ENCODE measurements at places on chromosomes 2 and 18.
A peak's percentile ranks its signal among the peaks of the same experiment; 100 is the strongest.

DNA sequence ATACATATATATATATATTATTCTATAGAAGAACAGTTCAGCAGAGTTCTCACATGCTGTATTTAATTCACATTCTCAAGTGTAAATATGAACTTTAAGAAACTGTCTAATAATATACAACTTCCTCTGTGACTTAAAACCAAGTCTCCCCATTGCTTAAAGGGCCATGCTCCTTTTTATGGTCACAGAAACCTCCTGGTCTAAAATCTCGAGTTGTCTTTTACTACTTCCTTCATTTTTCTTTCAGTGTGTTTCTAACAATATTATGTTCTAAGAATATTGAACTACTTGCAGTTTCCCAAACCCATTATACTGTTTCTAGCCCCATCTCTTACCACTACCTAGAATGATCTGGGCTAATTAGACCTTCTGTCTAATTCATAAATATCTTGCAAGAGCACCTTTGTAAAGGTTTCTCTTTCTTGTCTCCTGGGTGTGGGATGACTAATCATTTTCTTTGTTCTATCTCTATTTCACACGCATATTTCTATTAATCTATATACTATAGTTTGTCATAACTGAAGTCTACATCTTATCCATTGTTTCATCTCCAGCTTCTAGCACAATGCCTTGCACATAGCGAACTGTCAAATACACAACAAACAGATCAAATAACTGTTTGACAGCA is 48.8 kb downstream of the ERBB4 start:
- DNase-seq = no peak

- no peak for DNase-seq
These were observed 883.2 kb upstream of the PIK3C3 start for GRCh38 chr18:41071826-41072225.

GRCh38 chr2:182904844-182905243 is 38.4 kb upstream of the FRZB start:
- no peak for DNase-seq

- no peak for DNase-seq
These were observed 251.6 kb downstream of the BCL2 start for GRCh38 chr18:63067939-63068338.

GRCh38 chr2:119202610-119203310 is 20.9 kb upstream of the STEAP3 start:
- DNase-seq = no peak

GRCh38 chr2:85547089-85547858 is 8.3 kb downstream of the MAT2A start:
- DNase-seq = no peak

GRCh38 chr2:110126906-110127305 is 11.3 kb upstream of the MALL start:
- DNase-seq = no peak

DNA sequence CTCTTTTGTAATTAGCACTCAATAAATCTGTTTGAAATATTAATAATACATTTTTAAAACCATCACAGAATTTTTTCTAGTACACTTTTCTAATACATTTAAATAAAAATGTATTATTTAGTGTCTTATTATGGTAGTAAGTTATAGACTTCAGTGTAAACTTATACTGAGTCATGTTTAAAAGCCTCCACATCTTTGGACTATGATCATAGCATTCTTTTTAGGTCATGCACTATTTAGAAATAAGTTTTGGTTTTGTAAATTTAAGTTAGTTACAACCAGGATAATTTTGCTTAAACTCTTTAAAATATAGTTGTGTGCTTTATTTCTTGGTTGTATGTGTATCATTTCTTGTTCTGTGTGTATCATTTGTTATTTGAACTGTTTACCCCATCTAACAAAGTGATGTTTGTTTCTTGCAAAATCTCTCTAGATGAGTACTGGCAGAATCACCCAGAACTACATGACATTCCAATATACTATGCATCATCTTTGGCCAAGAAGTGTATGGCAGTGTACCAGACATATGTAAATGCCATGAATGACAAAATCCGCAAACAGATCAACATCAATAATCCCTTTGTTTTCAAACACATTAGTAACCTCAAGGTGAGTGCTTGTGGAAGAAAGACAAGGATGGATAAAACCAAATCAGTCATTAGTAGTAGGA is 16.7 kb downstream of the CPSF3 start:
- DNase-seq = no peak

DNA sequence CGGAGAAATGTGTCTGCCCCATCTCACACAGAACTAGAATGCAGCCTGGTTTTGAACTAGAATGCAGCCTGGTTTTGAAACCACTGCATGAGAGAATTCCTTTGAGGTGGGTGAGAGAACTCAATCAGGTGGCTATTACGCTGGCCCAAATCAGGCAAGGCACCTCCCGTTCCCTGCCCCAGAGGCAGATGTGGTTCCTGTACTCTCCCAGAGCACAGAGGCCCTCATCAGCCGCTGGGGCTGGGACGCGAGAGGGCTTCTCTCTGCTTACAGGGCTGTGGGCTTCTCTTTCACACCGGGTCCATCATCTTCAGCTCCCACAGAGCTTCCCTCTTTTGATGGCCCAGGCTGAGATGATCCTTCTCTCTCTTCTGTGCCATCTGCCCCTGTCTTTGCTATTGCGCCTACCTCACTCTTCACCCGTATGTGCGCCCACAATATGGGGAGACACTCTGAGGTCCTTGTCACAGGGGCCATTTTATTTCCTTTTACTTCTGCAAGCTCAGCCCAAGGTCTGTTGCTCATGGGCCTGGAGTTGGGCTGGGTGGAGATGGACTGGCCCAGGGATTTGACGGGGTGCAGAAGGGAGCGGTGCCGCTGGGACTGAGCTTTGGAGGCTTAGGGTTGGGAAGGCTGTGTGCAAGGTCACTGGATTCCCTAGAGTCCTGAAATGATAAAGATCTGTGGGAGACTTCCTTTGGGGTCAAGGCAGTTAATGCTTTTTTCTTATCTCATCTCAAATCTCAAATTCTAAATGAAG is 84.4 kb upstream of the HS6ST1 start:
- no peak for DNase-seq

DNA sequence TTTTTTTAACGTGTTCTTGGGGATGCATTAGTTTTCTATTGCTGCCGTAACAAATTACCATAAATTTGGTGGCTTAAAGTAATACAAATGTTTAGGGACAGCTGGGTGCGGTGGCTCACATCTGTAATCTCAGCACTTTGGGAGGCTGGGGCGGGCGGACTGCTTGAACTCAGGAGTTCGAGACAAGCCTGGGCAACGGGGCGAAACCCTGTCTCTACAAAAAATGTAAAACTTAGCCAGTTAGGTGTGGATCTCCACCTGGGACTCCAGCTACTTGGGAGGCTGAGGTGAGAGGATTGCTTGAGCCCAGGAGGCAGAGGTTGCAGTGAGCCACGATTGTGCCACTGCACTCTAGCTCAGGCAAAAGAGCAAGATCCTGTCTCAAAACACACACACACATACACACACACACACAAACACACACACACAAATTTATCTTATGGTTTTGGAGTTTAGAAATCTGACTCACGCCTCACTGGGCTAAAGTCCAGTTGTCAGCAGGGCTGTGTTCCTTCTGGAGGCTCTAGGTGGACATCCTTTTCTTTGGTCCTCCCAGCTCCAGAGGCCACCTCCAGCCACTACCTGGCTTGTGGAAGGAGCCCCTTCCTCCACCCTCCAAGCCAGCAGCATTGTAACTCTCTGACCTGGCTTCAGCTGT is 76.1 kb downstream of the SEPTIN10 start:
- DNase-seq = no peak

- peak; percentile 83 for DNase-seq
These were observed 2.4 kb upstream of the HOXD12 start for GRCh38 chr2:176096986-176097819.

DNA sequence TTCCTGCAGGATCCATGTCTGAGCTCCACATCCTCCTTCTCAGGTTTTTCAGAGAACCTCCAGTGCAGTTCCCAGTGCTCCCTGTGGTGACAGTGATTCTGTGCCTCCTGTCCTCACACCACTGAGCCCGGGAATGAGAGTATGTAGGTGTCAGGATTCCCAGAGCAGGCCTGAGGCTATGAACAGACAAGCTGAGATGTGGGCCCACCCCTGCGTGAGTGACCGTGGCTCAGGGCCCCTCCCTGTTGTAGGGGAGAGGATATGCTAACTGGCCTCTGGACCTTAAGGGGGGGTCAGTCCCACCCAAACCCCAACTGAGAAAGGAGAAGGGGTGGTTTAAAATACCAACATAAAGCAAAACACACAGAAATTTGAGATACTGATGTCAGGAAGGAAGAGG is 104.8 kb upstream of the RAB12 start:
- DNase-seq = no peak

DNA sequence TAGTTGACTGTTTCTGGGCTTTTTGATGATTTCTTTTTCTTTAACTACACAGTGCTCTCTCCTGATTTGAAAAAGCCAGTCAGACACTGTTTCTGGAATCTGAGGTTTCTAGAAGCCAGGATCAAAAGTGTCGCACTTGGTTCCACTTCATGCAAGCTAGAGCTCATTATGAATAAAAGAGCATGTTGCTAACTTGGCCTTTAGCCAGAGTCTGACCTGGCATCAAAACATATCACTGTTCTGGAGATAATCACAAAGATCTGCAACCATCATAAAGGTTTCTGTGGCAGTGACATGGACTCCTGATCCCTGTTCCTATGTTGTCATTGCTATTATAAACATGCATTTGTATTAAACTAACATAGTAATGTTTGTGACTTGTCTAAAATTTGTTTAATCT is 76.1 kb upstream of the MAPRE2 start:
- DNase-seq = no peak

GRCh38 chr2:52717836-52718235 is 1049.8 kb upstream of the CHAC2 start:
- DNase-seq = no peak

- DNase-seq = no peak
These were observed 80.7 kb downstream of the ACSL3 start for GRCh38 chr2:222941510-222942032.

- DNase-seq = no peak
These were observed 156.4 kb downstream of the ZFP36L2 start for GRCh38 chr2:43070030-43070429.
